H4 (cell line): ENCODE measurements at places on chromosomes 13 and 19. TPM values are rescaled to one million over a fixed set of nuclear protein-coding genes. Genes with fewer than 3 reads are reported as not detected.
A peak's percentile ranks its signal among the peaks of the same experiment; 100 is the strongest.

IGLON5 gene
- 0.72 and 1.2 TPM in 2 replicates for total RNA-seq

SIGLEC8 gene
- not detected in 2 replicates for total RNA-seq

DNA sequence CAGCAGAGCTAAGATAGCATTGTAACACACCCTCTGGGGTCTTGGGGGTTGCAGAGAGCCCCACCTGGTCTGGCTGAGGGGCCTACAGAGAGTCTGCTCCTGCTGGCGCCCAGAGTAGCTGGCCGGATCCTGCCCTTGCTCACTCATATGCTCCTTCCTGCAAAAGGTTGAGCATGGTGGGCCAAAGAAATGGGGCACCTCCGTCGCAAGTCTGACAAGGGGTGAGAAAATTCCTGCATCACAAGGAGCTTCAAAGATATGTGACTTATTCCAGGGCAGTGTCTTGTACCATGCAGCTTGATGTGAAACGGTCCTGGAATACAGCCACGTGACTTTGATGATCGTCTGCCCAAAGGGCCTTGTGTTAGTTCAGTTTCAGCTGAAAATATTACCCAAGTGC, 218.3 kb downstream of the DCLK1 start:
- DNase-seq, result no peak

- DNase-seq, result peak; percentile 10
Observed at GRCh38 chr13:50914848-50915247, 5.3 kb downstream of the RNASEH2B start.

DNA sequence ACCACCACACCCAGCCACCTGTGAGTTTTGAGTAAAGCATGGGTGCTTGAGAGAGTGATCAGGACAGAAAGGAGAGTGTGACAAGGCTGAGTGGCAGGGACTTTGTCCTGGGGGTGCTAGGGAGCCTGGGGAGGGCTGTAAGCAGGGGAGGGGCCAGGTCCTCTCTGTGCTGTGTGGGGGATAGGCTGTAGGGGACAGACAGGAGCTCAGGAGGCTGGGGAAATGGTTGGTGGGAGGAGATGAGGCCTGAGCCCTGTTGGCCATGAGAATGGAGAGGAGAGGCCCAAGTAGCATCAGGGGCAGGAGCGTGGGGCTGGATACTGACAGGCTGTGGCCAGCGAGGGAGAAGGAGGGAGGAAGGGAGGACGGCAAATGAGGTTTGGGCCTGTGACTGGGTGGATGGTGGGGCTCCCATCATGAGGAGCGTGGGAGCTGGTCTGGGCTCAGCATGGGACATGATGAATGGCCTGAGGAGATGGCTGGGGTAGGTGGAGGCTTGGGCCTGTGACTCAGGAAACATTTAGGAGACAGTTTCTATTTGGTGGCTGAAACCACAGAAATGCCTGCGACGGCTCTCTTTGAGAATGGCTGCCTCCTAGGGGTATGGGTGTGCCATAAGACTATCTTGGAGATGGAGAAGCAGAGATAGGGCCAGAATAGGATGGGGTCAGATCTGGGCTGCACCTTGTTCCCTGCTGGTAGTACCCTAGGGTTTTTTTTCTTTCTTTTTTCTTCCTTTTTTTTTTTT, 25.0 kb downstream of the GRIN2D start:
- peak; percentile 64 for DNase-seq

- DNase-seq, result no peak
Observed at GRCh38 chr13:110133425-110134235, 173.3 kb downstream of the COL4A1 start.

DNA sequence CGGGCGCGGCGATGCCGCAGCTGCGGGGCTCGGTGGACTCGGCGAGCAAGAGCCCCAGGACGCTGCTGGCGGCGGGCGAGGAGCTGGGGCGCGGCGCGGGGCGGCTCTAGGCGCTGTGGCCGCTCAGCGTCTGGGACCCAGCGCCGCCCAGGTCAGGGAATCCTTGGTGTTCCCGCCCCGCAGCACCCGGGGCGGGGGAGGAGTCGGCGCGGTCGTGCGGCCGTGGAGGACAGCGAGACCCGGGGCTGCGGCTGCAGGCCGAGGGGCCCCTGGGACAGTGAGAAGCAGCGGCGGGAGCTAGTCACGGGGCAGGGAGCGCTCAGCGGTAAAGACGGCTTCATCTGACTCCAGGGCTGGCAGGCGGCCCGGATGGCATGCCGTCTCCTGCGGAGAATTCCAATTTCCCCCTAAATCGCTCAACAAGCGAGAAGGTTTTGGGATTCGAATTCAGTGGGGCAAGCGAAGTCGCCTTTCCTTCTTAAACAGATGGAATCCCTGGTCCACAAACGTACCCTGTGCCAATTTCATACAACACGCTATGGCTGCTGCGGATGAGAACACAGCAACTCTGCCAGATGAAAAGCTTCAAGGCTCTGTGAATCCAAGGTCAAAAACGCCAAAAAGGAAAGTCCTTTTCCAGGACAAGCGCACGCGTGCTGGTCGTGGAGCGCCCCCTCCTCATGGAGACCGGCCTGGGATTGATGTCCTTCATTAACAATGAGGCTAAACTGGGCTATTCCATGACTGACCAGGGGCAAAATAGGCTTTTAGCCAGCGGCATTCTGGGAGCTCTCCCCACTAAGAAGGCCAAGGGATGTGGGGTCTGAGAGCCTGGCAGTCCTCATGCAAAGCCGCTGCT, 4.2 kb upstream of the ZSCAN4 start:
- peak; percentile 37 for DNase-seq

- no peak for DNase-seq
Observed at GRCh38 chr13:53041968-53042516, 13.4 kb downstream of the OLFM4 start.
